ENCODE measurements at places on chromosomes 12 and 14.
A peak's percentile ranks its signal among the peaks of the same experiment; 100 is the strongest.

- no peak for DNase-seq
These were observed 866.7 kb upstream of the TMEM132C start for GRCh38 chr12:127400221-127400620.

- DNase-seq: no peak
These were observed 316.3 kb downstream of the GPHN start for GRCh38 chr14:66824251-66824650.

DNA sequence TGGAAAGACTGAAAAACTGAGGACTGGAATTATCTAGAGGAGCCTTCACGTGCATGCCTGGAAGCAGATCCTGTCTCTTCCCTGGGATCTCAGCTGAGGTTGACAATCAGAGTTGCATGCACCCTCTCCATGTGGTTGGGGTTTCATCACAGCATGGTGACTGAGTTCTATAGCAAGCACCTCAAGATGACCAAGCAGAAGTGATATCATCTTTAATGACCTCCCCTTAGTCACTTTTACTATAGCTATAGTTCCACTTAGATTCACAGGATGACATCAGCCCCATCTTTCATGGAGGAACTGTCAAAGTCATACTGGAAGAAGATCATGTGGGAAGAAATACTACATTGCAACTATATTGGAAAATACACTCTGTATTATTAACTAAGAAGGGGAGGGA is 105.8 kb upstream of the ATXN7L3B start:
- no peak for DNase-seq

DNA sequence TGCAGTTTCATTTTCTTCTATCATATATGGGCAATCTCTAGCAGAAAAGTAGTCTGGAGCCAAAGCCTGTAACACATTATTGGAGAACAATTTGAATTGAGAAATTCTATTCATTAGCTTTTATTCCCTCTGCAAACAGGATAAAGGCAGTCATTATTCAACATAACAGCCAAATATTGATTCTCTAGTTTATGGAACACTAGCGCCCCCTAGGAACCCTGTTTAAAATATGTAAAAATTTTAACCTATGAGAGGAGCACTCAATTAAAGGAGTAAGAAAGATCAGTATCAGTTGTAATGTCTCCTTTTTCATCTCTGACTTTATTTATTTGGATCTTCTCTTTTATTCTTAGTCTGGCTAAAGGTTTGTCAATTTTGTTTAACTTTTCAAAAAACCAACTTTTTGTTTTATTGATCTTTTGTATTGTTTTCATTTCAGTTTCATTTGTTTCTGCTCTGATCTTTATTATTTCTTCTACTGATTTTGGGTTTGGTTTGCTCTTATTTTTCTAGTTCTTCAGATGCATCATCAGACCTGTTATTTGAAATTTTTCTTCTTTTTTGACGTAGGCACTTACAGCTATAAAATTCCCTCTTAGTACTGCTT is 4.8 kb upstream of the LMNTD1 start:
- peak; percentile 50 for DNase-seq

GRCh38 chr12:52132754-52133161 is 53.3 kb downstream of the SMIM41 start:
- no peak for DNase-seq

DNA sequence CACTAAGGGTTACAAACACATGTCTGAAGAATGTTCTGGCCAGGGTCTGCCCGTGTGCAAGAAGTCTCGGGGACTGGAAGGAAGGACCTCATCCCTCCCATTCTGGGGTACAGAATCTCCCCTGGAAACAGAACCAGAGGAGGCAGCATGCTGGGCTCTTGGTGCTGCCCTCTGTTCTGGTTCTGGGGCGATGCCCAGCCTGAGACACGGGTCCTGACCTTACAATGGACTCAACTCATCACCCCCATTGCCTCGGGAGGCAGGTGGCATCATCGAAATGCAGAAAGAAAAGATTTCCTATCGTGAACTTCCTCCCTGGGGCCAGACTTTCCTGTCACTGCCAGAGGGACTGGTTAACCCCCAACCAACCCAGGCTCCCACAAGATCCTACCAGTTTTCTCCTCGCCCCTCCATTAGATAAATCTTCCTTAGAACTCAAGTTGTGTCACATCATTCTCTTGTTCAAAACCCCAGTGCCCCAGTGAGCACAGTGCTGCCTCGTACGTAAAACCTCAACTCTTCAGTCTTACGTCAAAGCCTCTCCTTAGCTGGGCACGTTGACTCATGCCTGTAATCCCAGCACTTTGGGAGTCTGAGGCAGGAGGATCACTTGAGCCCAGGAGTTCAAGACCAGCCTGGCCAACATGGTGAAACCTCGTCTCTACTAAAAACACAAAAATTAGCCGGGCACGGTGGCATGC is 52.1 kb downstream of the PSMA6 start:
- DNase-seq: no peak

- DNase-seq: no peak
These were observed 14.3 kb downstream of the DIO3 start for GRCh38 chr14:101575581-101575980.

DNA sequence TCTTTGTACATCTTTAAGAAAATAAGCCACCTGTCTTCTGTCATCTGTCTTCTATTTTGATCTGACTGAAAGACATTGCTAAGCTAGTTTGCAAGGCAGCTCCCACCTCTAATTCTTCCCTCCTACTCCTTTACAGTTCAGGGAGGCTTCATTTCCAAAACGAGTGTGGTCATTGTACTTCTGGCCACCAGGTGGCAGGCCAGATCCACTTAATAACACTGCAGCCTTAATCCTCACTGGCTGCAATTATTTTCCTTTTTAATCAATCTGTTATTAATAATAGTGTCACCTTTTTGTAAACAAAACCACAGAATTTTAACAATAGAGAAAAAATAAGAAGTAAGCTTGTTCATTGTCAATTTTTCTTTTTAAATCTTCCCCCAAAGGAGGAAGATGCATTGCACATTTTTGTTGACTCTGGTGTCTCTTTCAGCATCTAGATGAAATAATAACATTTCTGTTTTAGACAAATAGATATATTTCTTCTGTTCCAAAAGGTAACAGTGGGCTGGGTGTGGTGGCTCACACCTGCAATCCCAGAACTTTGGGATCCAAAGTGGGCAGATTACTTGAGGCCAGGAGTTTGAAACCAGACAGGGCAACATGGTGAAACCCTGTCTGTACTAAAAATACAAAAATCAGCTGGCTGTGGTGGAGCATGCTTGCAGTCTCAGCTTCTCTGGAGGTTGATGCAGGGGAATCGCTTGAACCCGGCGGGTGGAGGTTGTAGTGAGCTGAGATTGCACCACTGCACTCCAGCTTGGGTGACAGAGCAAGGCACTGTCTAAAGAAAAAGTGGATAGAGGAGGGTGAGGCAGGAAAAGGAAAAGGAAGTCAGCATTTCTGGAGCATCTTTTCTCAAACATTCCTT is 23.3 kb downstream of the GABARAPL1 start:
- no peak for DNase-seq

DNA sequence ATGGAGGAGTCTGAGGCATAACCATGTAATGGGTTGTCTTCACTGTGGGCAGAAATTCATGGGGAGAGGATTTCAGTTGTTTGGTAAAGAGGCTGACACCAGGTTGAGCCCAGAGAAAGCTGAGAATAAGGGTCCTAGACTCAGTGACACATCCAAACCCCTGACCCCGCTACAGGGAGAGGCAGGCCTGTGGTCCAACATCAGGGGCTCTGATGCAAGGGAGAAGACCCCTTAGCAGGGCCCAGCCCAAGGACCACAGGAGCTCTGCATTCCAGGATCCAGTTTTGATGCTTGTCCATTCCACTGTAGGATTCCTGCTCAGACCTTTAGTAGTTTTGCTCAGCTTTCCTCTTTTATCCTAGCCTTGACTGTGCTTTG is 15.5 kb downstream of the GPR68 start:
- no peak for DNase-seq

DNA sequence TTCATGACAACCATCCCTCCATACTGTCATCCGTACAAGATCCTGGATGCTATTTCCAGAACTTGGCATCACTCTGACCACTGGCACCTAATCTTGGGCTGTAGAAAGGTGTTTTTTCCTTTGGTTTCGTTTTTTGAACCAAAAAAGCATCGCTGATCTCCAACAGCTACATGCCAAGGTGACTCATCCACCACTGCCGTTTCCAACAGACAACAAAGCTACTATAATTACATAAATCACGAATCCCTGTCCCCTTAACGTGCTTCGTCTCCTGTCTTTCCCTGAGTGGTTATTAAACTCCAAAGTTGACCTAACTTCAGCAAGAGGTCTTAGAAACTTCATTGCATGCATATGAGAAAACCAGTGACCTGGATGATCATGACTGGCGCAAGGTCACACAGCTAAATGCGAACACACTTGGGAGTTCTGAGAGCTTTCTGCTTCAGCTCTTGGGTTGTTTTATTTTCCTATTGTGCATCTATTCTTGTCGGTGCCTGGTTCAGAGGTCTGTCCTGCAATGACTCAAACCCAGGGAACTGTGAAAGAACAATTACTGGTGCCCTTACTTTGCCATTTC is 99.9 kb downstream of the PPM1H start:
- DNase-seq: no peak
